ENCODE measurements at places on chromosomes 2 and 18.

GRCh38 chr2:10135296-10136089 is 13.0 kb downstream of the RRM2 start:
- no peak for DNase-seq

- no peak for DNase-seq
These were observed 198.9 kb downstream of the HDAC4 start for GRCh38 chr2:239201884-239202283.

- no peak for DNase-seq
These were observed 250.4 kb upstream of the TANK start for GRCh38 chr2:160909781-160910242.

GRCh38 chr2:101692766-101693165 is 4.7 kb upstream of the MAP4K4 start:
- no peak for DNase-seq

DNA sequence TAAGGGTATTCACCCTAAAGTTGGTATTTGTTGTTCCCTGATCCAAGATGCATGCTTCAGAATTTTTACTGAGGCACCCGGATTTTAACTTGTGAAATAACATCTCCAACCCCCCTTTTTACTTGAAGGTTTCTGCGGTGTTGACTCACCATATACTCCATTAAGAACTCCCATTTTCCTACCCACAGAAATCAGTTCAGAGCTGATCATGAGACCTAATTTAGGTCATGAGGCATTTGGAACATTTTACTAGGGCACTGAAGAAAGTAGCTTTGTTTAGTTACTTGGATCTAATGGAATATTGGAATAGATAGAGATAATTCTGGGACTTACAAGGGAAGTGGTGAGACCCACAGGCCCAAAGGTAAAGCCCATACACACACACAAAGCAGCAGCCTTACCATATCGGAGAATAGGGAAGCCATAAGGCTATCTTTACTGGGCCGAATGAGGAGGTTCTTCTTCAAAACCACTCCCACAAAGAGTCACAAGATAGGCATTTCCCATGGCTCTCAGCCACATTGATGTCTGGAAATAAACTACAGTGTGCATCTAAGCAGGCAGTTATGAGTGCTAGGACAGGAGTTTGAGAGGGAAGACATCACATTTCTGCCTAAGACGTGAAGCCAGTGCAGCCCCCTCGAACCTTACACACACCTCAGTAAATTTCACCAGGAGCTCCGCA is 681.0 kb upstream of the LRRTM4 start:
- no peak for DNase-seq

- no peak for DNase-seq
These were observed 138.1 kb upstream of the CHAC2 start for GRCh38 chr2:53629501-53629900.

DNA sequence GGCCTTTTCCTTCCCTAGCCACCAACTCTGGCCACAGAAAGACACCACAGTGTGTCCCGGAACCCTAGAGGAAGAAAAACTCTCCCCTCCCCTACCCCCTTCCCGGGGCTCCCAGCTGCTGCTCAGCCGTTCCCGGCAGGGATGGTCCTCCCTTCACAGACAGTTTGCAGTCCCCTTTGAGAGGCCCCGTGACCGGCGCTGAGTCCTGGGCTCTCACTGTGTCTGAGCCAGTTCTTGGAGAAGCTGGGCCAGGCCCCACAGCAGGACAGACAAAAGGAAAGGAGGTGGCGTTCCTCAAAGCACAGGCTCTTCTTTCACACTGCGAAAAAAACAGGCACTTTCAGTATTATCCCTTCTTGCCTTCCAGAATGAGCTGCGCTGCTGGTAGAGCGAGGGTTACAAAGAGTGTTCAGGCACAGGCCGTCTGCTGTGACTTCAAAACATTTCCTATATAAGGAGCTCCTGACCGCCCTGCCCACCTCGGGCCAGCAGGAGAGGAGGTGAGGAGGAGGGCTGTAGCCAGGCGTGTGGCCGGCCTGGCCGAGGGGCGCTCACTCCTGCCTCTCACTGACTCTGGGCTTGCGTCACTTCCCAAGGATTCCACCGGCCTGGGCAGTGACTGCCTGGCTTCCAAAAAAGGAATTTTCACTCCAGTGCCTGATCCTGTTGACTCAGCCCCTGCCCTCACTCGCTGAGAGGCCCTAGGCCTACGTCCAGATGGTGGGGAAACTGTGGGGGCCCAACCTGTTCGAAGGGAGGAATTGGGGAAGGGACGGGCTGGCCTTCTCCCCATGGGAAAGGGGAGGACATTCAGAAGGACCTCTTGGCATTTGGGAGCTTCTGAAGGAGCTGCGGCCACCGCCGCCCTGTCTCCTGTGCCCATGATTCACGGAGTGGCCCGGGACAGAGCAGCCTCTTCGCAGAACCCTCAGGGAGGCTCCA is 24.9 kb downstream of the CIDEA start:
- no peak for DNase-seq

DNA sequence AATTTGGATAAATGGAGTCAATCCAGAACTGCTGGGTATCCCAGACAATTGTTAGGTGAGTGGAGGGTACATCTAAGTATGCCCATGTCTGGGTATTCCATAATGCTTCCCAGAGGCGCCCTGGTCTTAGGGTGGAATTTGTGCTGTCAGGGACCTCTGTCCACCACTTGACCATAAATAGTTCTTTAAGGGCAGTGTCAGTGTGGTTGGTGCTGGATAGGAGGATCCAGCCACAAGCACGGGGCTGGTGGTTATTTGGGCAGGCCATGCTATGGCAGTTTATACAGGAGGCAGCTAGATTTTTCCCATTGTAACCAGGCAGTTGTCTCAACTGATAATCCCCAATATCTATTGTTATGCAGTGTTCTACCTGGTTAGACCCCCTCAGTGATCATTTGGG is 104.4 kb upstream of the B3GNT2 start:
- no peak for DNase-seq

DNA sequence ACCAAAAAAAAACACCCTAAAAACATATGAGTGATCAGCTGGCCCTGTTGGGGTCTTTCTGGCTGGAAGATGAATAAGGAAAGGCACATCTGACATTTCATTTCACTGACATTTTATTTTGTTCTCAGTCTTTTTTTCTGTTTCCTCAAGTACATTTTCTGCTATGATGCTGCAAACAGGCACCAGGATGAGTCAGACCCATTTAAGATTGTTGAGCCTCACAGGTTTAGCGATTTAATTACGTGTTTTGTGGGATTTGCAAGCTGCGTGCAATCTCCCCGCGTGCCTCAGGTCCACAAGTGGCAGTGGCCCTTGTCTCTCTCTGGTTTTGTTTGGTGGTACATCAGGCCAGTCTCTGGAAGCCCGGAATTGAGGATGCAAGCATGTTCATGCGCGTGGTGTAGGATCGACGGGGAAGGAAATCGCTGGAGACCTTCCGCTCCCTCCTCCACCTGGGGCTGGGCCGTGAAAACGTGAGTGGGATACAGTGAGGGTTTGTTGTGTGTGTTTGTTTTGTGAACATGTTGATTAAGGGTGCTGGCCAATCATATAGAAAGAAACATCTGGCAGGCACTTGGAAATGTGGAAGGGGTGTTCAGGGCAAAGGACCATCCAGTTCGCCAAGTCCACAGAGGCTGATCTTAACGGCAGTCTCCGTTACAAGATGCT is 120.2 kb upstream of the ZNF516 start:
- no peak for DNase-seq

- no peak for DNase-seq
These were observed 922.0 kb upstream of the NRXN1 start for GRCh38 chr2:51953931-51954330.

GRCh38 chr2:143581134-143581533 is 451.9 kb downstream of the ARHGAP15 start:
- peak; percentile 2 for DNase-seq

GRCh38 chr18:56460581-56460980 is 177.8 kb downstream of the TXNL1 start:
- no peak for DNase-seq

DNA sequence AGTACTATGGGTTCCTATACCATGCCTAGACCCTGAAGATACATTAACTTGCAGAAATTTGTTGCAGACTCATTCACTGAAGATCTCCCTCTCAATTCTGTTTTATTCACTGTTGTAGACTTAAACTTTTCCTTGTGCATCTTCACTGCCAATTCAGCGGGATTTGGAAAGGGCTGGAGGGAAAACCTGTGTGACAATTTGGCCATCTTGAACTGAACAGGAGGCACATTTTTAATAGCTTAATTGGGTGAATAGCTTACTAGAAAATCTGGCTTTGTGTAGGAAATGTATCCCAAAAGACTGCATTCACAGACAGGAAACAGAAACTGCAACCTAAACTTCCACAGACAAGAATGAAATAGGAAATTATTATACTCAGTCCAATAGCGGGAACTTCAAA is 512.3 kb downstream of the XIRP2 start:
- no peak for DNase-seq

DNA sequence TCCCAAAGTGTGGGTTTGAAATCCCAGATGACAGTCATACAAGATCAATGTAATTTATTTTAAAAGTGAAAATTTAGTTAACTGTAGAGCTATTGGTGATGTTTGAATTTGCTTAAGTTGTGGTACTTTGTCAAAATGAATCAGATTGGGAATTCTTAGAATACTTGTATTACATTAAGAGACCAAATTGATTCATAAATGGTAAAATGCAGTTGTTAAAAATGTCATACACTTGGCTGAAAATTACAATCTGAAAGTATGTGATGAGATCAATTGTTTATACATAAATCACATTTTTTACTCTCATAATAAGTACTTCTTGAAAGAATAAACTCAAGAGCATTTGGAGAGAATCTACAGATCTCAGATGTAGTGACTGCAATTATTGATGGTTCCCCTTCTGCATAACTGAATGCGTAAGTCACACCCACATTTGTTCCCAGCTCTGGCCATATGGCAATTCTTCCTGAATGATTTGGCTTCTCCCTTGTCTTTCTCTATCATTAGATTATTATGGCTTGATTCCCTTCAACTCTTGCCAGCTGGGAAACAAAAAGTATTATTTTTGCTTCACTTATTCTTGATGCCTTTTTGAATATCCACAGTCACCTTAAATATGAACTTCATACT is 558.5 kb downstream of the CPS1 start:
- no peak for DNase-seq

GRCh38 chr2:24024996-24025663 is 15.2 kb downstream of the MFSD2B start:
- no peak for DNase-seq

GRCh38 chr2:178070824-178071223 is 1.8 kb downstream of the PDE11A start:
- DNase-seq, result no peak

- DNase-seq, result no peak
These were observed 3.3 kb downstream of the INPP5D start for GRCh38 chr2:233063269-233063975.

GRCh38 chr2:150585221-150585971 is 97.9 kb upstream of the RND3 start:
- DNase-seq, result no peak

DNA sequence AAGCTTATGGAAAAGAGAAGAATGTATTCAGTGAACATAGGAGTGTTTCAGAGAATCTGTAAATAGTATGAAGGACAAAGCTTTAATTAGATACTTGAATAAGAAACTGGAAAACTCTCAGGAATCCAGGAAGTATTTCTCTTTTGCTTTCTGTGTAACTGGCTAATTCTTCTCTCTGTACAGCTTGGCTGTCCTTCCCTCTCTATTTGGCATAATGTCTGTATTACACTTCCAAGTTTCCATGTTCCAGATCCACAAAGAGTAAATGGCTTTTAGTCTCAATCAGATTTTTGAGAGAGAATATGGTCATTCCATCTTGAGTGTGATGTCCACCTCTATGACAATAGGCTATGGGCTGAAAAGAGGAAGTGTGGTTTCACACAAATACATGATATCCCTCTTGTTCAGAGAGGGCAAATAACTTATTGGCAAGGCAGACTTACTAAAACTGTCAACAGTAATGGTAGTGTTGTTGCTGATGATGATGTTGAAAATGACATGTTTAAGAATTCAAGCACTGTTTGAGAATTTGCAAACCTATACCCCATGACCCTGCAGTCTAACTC is 129.2 kb upstream of the ERBB4 start:
- DNase-seq, result no peak

DNA sequence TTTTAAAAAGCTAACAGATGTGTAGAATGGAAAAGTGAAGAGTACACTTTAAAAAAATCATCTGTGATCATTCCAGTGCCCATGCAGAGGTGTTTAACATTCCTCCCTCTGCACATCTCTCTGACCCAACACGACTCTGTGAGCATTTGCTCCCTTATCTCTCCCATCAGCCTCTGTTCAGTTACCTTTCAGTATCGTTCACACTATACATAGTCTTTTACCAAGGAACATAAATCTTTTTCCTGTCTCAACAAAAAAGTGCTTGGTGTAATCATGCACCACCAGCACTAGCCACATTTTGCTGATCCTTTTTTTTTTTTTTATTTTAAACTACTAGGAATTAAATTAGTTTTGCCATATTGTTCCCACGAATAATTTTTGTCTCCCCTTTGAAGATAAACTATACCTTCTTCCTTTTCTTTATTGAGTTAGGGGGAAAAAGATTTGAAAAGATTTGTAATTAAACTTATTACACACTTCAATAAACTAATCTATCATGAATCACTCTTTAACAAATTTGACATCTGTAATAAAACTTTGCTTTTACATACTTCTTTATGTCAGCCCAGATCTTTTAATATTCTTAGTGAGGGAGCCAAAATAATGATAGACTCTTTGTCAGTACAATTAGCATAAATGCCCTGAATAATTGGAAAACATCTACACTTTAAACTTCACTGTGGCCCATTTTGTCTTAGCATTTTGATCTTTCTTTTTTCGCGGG is 489.8 kb upstream of the FANCL start:
- no peak for DNase-seq

DNA sequence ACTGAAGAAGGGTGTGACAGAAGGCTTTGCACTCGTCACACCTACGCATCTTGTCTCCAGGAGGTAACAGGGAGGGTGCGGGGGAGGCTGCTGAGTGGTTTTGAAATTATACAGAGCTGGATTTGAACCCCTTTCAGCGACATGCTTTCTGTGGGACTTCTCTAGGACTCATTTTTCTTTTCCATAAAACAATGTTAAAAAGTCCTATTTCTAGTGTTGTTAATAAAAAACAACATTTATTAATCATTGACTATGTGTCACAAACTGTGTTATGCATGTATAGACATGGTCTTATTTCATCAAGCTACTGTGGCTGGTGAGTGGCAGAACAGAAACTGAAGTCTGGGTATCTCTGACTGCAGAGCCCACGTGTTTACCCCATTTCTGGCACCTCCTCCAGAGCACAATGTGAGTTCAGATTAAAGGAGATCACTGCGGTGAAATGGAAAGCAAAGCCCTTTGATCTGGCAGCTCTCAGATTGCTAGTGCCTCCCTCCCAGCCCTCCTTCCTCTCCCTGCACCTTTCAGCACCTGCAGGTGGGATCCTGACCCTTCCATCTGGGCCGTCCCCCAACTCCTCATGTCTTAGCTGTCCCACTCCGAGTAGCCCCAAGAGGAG is 315.5 kb upstream of the MYT1L start:
- DNase-seq, result peak; percentile 55

DNA sequence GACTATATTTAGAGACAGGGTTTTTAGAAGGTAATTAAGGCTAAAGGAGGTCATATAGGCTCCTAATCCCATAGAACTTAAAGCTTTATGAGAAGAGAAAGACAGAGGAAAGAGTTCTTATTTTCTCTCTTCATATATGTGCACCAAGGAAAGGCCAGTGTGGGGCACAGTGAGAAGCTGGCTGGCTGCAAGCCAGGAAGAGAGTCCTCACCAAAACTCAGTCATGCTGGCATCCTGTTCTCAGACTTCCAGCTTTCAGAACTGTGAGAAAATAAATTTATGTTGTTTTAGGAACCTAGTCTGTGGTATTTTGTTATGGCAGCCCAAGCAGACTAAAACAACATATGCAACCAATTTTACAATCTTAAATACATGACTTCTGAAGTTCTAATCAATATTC is 31.5 kb upstream of the ATIC start:
- no peak for DNase-seq

Measured in stimulated activated CD4-positive, alpha-beta T cell treated with anti-CD3 and anti-CD28 coated beads, Interleukin-1b, Interleukin-23, amount 100 ng/mL, for 48 hours (primary cell).